ENCODE measurements at places on chromosomes 7 and 10.

DNA sequence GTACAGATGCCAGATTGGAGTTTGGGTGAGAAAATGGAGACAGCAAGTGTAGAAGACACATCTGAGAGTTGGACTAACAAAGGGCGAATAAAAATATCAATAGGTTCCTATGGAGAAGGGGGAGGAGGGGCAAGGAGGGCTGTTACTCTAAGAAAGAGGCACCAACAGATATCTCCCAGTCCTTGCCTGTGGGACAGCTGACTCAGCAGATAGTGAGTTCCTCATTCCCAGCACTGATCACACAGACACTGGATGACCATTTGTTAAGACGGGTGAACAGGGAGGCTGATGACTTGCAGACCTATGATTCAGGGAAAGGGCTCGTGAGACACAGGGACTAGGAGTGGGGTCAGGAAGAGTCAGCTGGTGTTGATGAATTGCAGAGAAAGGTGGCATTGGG is 5.7 kb upstream of the PRR15 start:
- no peak for DNase-seq

GRCh38 chr10:129390147-129390546 is 76.9 kb upstream of the MGMT start:
- no peak for DNase-seq

DNA sequence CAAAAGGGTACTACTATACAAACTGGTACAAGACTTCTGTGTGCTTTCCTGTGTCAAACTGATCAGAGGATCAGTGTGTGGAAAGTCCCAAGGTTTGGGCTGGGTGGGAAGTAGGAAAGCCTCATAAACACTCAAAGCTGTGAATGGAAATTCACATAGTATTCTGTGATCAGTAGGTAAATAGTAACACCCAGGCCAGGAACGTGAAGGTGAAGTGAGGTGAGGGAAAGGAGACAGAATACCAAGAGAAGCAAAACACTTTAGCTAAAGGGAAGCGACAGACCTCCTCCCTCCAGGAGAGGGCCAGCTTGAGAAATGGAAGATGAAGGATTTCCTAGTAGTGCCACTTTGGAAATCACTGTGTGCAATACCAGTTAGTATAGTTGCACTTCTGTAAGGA is 451.9 kb downstream of the KCNMA1 start:
- DNase-seq = no peak

GRCh38 chr10:6059506-6059905 is 2.7 kb downstream of the IL2RA start:
- DNase-seq = no peak
